A549 treated with ZK216348 at 1 μM for 4 hours (cell line): ENCODE measurements at places on chromosomes 11 and 22. TPM values are rescaled to one million over a fixed set of nuclear protein-coding genes. Genes with fewer than 3 reads are reported as not detected.

POTEH gene
- total RNA-seq = not detected in 5 replicates

DNAJB7 gene
- not detected in 5 replicates for total RNA-seq

SMC1B gene
- total RNA-seq = not detected in 5 replicates

JAML gene
- not detected in 5 replicates for total RNA-seq

PDE2A gene
- total RNA-seq = 1.0 to 1.7 TPM (median 1.5 TPM) in 5 replicates

HBE1 gene
- total RNA-seq = 0.53 TPM in 1 of 5 replicates, not detected in the others
